ENCODE measurements at places on chromosomes 3 and 15.
A peak's percentile ranks its signal among the peaks of the same experiment; 100 is the strongest.

GRCh38 chr3:98048586-98048985 lies 13.5 kb upstream of the GABRR3 start:
- no peak for DNase-seq

DNA sequence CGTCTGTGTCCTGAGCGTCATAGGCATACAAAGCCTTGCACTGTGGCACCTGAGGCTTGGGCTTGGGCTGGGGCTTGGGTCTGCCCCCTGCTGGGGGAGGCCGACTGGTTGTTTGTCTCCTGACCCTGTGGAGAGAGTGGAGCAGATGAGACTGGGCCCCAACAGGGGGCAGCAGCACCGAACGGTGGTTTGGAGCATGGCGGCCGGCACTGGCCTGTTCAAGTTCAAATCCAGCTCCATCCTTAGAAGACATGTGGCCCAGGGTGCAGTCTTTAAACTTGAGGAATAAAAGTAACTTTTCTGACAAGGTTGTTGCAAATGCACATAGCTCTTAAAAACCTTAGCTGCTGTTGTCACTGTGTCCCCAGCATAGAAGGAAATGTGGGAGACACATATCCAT lies 33.3 kb downstream of the CCNB2 start:
- DNase-seq = peak; percentile 19

DNA sequence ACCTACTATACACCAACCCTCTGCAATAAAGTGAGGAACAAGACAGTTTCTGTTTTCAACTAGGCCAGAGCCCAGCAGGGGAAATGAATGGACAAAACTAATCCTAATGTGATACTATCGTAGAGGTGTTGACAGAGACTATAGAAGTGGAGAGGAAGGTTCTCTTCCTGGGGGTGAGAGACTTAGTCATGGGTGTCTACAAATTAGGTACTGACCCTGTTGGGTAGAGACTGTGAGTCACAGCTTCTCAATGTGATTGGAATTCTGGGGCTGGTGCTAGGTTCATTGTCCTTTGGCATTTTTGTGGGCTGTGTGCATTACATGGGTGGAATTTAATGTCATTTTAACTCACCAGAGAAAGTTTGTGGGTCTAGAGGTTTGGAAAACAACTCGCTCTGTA lies 79.3 kb downstream of the ADAMTSL3 start:
- DNase-seq = no peak

DNA sequence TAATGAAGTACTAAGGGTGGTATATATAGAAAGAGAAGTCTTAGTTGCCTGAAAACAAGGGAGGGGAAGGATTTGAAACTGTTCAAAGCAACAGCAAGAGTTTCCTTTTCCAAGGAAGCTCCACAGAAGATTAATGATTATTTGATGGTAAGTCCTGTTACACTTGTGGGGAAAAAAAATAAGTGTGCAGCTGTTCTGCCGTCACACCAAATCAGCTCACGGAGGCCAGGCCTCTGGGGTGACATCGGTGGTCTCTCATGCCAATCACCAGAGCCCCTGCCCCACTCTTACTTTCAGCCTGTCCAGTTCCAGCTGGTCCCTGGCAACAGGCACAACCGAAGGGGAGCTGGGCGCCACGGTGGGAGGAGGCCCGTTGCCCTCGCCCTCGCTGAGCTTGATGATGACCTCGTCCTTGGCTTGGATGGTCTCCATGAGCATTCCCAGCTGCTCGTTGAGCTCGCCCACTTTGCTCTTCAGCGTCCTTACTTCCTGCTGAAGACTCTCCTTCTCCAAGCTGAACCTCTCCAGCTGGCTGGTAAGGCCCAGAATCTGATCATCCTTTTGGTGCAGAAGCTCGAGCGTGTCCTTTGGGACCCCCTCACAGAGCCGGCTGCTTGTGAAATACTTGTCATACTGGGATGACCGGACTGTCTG lies 53.5 kb downstream of the TBC1D2B start:
- DNase-seq = no peak

DNA sequence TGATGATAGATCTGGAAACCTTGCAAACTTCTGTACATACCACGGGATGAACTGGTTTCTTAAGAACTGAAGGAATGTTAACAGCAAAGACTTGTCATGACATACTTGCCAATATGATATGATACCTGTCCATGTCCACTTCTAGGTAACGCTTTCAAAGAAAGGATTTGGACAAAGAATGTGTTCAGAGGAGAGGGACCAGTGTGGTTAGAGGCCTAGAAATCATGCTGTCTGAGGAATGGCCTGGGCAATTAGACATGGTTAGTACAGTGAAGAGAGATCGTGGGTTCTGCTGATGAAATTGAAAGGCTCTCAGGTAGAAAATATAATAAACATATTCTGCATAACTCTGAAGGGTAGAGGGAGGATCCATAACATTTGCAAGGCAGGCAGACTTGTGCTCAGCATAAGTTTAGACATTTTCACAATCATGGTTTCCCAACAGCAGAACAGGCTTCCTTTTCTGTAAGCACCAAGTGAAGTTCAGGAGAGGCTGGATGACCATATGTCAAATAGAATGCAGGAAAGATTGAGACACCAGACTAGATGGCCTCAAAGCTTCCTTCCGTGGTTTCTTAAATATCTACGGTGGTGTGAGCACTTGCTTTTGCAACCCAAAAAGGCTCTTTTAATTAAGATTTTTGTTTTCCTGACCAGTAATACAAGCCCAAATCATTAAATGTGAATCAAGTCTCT lies 39.9 kb downstream of the TGFBR2 start:
- no peak for DNase-seq

GRCh38 chr3:136750897-136751315 lies 1.3 kb downstream of the STAG1 start:
- DNase-seq = no peak

- DNase-seq = no peak
Measured at GRCh38 chr3:37953226-37953625, 37.4 kb upstream of the VILL start.

GRCh38 chr15:92166751-92167405 lies 226.8 kb upstream of the ST8SIA2 start:
- no peak for DNase-seq

DNA sequence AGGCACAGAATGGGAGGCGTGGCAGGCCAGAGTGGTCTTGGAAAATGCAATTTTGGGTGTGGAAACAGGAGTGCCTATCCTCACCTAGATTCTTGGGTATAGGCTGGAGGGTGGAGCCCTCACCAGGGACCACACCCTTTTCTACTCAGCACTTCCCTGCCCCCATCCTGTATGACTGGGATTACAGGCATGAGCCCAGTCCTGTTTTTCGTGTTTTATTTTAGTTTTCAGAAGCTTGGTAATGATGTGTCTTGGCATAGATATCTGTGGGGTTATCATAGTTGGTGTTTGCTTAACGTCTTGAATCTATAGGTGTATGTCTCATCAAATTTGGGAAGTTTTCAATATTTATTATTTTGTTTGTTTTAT lies 248.7 kb upstream of the CBLB start:
- no peak for DNase-seq

DNA sequence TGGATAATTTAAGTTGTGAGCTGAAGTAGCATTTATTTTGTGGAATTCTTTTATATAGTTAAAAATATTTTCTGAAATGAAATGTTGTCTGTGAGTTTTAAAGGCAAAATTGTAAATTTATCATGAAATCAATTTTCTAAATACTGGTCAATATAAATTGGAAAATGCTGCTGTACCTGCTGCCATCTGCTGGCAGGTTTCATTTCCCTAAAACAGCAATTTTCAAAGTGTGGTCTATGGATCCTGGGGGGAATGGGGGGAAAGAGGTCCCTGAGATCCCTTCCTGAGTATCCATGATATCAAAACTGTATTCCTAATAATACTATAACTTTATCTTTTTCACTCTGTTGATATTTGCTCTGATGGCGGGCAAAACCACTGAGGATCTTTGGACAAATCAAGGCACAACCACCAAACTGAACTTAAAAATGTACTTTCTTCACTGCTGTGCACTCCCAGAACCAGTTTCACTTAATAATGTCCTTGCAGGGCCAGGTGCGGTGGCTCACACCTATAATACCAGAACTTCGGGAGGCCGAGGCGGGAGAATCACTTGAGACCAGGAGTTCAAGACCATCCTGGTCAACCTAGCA lies 17.2 kb upstream of the CCR4 start:
- DNase-seq = no peak

GRCh38 chr3:143170074-143170473 lies 50.5 kb downstream of the CHST2 start:
- DNase-seq = no peak

GRCh38 chr3:125398952-125399351 lies 23.8 kb upstream of the ZNF148 start:
- DNase-seq = no peak

DNA sequence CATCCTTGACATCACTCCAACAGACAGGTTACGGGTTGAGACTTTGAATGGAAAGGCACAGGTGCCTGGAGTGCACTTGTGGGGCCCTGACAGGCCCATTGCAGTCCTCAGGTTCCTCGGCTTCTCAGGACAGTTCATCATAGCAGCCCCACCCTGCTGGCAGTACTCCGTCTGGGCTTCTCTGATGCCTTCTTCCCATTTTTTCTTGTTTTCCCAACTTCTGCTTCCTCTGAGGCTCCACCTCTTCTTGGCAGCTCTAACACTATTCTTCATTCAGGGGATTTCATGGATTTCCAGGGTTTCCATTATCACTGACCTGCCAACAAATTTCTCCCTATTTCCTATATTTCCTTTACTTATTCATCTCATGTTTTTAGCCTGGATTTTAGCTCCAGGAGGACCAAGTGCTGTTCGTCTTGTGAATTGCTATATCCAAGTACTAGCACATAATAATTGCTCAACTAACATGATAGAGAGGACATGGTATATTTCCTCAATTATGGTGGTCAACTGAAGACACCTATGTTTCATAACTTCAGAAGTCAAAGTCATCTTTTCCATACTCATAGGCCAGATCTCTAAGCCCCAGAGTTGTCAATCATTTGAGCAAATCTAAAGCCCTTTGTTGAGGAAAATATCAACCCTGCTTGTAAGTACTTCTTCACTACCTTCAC lies 16.2 kb downstream of the NCEH1 start:
- DNase-seq = no peak

DNA sequence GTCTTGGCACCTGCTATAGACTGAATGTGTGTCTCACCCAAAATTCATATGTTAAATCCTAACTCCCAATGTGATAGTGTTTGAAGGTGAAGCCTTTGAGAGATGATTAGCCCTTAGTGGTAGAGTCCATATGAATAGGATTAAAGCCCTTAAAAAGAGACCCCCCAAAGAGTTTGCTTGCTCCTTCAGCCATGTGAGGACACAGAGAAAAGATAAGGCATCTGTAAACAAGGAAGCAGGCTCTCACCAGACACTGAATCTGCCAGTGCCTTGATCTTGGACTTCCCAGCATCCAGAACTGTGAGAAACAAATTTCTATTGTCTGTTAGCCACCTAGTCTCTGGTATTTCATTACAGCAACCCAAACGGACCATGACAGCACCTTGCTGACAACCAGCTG lies 16.6 kb downstream of the KPNA1 start:
- DNase-seq = no peak

Data from stimulated activated CD8-positive, alpha-beta memory T cell treated with anti-CD3 and anti-CD28 coated beads, Interleukin-4, amount 100 ng/mL, for 1 hour (primary cell).